ENCODE measurements at places on chromosomes 16 and 17.
A peak's percentile ranks its signal among the peaks of the same experiment; 100 is the strongest.

GRCh38 chr17:12727881-12728280 is 61.4 kb upstream of the ARHGAP44 start:
- no peak for DNase-seq

- no peak for DNase-seq
Measured at GRCh38 chr17:82384730-82385481, 13.3 kb downstream of the UTS2R start.

DNA sequence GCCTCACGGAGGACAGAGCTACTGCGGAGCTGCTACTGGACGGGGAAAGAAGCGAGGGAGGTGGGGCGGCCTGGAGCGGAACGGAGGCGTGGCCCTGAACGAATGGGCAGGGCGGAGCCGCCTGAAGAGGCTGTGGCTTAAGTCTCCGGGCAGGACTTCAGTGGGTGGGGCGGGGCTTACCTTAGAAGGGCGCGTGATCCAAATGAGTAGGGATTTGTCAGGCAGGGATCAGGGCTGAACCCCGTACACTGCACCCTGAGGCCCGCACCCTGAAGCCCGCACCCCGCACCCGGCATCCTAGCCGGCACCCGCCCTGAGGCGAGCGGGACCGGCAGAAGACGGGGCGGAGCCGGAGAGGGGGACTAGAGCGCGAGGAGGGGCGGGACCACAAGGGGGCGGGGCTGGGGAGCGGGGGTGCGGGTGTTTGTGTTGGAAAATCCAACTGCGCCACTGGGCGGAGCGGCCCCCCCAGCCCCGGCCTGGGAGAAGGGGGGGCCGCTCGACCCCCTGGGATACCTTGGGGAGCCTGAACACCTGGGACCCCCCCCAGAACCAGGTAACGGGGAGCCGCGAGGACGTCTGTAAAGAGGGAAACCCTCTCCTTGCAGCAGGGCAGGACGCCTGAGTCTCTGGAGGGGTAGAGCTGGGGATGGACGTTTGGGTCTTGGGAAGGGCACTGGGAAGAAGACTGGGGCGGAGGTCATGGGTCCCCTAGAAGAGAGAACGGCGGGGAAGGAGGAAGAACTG is at the start of gene KDM6B:
Gene KDM6B, plus strand, starts transcription at position 423 of the 747 bp plus-strand sequence. CDS start 11,338 bp downstream, outside the sequence.
- DNase-seq: peak; percentile 99

DNA sequence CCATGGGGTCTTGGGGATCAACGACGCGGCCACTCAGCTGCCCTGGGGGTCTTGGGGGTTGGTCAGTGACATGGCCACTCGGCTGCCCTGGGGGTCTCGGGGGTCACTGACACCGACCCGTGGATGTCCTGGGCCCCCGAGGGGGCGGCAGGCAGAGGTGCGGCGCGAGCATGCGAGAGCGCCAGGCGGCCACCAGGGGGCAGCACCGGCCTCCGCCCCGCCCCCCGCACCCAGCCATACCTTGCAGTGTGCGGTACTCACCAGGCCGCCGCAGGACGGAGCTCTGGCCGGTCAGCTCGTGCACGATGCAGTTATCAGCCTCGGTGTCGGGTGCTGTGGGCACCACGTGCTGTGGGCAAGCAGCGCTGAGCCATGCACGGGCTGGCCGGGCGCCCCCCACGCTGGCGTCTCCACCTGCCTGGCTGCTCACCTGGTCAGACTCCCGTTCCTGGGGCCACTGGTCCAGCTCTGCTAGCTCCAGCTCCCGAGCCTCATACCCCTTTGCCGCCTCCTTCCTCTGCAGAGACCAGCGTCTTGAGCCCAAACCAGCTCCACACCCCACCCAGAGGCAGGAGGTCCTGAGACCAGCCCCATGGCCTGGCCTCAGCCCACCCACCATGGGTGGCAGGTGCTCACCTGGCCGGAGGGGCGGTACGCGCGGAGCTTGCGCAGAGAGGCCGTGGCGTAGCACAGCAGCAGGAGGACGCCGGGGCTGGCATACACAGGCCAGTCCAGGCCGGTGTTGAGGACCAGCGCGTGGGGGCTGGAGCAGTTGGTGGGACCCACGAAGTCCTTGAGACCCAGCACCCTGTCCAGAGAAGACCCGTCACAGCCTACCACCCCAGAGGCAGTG is 31.2 kb downstream of the CTU2 start:
- DNase-seq: peak; percentile 80

DNA sequence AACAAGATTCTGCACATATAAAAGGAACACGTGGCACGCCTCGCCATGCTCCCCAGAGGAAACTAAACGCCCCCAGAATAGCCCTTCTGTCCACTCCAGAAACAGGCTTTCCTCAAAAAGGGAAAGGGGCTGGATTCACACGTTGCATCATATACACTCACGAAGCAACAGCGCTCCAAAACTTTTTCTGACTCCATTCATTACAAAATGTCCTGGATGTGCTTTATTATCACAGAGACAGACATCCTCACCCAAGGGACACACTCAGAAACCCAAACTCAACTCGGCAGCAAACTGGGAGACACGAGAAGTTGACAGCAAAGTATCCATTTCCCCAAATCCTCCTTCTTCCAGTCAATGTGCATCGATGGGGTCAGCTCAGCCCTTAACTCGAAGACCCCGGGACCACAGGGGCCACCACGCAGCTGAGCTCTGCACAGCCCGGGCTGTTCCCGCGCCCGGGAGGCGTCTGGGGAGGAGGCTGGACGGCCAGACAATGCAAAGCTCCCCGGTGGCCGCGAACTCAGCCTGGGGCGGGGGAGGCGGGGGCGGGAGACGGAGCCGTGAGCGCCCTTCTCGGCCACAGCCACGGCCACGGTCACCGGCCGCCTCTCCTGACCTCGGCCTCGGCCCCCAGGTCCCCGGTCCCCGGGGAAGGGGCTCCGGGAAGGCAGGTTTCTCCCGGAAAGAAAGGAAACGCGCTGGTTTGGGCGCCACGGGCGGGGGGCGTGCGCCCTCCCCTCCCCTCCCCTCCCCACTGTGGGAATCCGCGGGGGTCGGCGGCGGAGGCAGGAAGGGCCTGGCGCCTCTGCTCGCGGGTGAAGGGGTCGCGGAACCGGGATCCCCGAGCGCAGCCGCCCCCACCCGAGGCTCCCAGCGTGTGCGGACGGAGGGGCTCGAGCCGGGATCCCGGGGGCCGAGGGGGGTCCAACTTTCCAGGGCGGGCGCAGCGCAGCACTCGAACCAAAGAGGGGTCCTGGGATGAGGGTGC is 1.2 kb downstream of the NXN start:
- DNase-seq: peak; percentile 83

- DNase-seq: no peak
Measured at GRCh38 chr16:72739577-72739976, 308.4 kb downstream of the ZFHX3 start.

DNA sequence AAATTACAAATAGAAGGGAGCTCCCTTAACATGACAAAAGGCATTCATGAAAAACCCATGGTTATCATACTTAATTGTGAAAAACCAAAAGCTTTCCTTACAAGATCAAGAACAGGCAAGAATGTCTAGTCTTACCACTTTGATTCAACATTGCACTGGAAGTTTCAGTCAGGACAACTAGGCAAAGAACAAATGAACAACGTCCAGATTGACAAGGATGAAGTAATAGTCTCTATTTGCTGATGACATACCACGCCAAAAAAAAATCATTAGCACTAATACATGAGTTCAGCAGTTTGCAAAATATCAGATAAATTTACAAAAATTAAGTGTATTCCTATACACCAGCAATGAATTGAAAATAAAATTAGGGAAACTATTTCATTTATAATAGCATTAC is 200.2 kb downstream of the TOX3 start:
- DNase-seq: no peak

DNA sequence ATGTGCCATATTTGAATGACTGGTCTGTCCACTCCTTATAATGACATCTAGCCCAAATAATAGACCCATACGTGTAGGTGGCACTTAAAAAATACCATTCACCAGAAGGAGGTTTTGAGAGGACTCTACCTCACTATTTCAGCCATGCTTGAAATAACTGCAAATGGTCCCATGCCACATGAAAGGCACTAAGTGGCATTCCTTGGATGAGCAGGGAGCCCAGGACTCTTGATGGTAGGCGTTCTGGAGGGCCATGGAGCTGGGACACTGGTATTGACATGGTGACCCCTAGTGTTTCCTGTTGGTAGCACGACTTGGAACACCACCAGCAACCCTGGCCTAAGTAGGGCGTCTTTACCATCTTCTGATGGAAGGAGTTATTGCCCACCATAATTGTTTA is 148.7 kb upstream of the ZFHX3 start:
- DNase-seq: peak; percentile 93

DNA sequence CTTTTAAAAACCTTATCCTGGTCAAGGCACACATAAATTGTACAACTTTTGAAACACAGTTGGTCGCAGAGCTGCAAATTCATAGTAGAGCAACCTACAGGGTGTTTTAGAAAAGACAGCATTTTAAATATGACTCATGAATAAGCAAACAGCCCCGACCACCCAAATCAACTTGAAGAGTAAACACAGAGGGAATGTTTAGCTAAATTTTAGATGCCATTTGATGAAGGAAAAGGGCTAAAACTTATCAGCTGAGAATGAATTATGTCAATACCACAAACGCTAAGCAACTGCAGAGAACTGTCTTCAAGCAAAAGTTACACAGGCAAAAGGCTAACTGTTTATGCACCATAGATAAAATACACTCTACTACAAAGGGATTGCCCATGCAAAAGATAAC is 427.5 kb upstream of the PSMD7 start:
- DNase-seq: no peak

DNA sequence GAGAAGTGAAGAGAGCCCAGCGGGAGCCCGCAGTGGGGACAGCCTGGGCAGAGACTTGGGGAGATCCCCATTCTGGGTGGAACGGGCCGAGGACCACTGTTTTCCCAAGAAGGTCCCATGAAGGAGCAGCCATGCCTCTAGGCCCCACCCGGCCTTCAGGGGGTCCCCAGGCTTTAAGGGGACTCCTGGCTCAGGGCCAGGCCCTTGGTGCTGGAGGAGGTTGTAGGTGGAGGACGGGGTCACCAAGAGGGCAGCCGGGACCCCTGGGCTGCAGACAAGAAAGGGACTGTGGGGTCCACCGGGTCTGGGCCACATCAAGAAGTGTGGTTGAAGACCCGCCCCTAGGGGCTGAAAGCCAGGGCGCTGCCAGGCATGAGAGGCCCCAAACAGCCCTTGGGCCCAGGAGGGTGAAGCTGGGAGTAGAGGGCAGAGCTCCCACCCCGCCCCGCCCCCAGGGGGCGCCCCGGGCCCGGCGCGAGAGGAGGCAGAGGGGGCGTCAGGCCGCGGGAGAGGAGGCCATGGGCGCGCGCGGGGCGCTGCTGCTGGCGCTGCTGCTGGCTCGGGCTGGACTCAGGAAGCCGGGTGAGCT is at the start of gene PRSS21:
Gene PRSS21, plus strand, starts transcription at position 487 of the 589 bp plus-strand sequence. Its CDS starts 32 bp downstream, at position 519.
- peak; percentile 45 for DNase-seq

DNA sequence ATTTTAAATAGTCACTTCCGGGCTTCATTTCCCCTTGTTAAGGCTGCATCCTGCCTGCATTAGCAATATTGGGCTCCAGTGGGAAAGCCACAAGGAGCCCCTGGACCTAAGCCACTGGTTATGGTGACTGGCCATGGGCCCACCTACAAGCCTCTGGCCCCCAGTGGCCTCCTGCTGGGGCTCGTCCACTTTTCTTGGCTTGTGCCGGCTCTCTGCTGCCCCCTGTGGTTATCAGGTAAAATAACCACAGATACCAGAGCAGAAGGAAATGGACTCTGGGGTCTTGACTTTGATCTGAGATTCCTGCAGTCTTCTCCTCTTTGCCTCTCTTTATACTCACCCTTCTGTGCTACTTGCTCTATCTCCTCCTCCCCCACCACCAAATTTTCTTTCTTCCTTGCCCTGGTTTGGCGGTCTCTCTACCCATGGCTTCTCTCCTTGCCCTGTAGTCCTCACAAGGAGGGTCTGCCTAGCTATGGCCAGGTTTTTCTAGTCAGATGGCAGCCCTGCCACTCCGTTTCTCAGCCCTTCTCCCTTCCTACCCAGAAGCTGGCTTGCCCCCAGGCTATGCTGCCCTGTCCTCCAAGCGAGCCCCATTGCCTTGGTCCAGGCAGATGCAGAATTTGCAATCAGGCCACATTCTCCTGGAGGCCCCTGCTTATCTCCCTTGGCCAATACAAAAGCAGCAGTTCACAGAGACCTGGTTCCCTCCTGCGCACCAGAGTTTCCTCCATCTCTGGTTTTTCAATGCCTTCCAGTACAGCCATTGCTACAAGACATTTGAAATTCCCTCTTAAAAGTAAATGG is 82.9 kb upstream of the RCVRN start:
- peak; percentile 81 for DNase-seq

DNA sequence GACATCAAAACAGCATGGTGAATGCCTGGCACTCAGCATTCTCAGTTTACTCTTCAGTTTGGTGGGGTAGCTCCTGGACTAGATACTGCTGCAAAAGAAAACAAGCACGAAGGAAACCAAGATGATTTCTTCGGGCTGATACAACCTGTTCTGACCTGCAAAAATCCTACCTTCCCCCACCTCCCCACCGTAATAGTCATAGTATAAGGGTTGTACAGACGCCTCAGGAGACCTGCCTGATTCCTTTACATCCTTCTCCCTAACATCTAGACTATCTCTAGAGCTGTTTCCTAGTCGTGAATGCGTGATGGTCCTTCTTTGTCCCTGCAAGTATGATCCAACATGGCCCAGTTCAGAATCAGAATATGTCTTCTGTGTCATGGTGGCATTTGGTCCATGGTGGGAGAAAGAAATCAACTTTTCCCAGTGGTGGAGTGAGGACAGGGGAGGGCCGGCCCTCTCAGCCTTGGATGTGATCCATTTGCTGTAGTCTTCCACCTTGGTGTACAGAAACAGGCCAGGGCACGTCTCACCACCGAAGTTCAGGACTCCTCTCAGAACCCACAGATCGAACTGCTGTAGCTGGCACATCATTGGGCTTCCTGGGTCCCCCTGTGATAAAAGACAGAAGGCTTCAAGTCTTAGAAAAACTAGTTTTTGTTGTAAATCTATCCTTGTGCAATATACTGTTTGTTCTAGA is 14.5 kb downstream of the PRSS54 start:
- DNase-seq: no peak

DNA sequence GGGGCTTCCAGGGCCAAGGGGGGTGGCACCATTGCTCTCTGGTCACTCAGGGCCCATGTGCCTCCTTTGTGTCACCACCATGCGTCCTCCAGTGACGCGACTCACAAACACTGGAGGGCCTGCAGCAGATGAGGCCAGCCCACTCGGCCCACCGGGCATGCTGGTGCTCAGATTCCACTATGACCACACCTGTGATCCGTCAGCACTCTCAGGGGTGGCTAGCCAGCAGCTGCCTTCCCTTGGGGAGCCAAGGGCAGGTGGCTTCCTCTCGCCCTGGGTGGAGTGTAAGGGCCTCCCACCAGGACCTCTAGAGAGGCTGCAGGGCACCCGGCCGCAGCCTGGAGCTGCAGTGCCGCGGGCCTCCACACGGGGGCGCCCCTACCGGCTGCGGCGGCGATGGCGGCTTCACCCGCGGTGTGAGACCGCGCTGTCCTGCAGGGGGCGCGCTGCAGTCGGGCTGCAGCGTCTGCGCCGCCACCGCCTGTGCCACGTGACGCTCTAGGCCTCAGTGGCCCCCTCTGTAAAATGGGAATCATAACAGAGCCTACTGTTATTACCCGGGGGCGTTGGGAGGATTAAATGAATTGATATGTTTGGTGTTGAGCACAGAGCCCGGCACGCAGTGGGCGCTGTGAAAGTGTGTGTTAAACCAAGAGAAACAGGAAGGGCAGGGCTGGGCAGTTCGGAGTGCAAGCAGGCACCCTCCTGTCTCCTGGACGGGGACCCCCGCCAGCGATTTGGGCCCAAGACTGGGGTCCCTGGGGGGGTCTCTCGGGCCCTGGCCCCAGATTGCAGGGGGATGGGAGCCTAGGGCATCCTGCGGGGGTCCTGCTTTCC is 192.4 kb upstream of the GSE1 start:
- DNase-seq: peak; percentile 76

Data from islet precursor cell (in vitro differentiated cells).